Left renal pelvis (tissue), 4 donors: ENCODE measurements at places on chromosomes 3 and 15. TPM values are rescaled to one million over a fixed set of nuclear protein-coding genes. Genes with fewer than 3 reads are reported as not detected.

Gene SLC38A3
- polyA plus RNA-seq, result 3.2 TPM

DNA sequence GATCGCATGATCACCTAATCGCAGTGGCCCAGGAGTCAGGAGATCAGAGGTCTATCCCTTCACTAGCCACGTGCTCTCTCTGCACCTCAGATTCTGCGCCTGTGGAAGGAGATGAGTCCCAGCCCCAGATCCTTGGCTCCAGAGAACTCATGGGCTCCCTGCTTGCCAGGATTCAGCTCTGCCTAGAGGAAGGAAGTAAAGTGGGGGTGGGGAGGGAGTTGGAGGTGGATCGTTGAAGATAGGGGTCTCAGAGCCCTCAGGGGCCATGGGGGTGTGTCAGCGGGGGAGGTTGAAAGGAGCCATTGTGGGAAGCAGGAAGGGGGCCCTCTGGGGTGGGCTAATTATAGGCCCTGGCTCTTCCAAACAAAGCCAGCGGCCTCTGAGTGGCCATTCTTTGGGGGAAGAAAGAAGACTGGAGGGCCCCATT is 11.3 kb upstream of the STRA6 start:
- no peak for DNase-seq

GRCh38 chr3:89314454-89315098 is 207.2 kb downstream of the EPHA3 start:
- no peak for DNase-seq

GRCh38 chr3:46759239-46760167 is 41.8 kb upstream of the PRSS50 start:
- DNase-seq, result no peak

DNA sequence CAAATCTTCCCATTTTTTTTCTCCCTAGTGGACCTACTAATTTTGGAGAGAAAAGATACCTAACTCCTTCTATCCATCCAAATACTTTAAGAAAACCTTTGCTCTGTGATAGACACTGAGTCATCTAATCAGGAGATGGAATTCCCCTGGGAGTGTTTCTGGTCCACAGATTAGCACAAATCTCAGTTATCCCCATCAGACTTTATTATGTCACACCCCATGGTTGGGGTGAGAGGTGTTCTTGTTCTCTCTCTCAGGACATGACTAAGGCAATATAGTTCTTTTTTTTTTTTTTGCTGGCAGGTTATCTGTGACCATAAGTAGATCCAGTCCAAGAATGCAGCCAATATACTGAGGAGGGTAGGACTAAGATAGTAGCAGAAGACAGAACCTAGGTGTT is 15.8 kb downstream of the SLC9A9 start:
- DNase-seq, result no peak
